ENCODE measurements at places on chromosomes 3 and 15.

DNA sequence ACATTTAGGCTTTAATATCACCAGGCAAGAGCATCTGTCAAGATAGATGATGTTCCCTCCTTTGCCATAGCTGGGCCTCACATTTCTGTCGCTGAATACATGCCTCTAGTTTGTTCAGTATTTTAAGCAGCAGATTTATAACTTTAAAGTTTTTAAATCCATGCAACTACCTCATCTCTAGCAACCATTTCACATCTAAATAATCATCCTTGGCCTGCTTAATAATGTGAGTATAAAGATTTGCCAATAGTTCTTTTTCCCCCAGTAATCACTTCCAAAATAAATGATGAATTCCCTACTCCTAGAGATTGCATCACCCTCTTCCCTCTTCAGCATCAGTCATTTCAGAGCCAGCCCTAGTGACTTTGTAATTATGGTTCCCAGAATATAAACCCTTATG lies 36.2 kb upstream of the FILIP1L start:
- DNase-seq: no peak

- no peak for DNase-seq
These were observed 884.7 kb downstream of the NAALADL2 start for GRCh38 chr3:175743733-175744400.

DNA sequence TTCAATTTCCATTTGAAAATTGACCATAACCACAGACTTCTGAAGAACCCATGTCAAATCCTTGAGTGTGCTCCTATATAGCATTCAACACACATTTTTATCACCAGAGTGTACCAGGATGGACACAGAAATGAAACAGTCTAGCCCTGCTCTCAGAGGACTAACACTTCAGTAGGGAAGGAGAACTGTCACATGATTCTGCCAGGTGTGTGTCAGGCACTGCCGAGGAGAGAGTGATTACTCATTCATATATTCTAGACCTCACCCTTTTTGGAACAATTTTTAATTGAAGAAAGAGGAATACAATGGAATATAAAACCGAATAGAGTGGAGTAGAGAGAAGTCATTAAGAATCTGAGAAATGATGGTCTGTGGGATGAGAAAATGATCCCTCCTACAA lies 125.8 kb downstream of the ERC2 start:
- no peak for DNase-seq

GRCh38 chr15:69999392-70000085 lies 98.2 kb downstream of the TLE3 start:
- no peak for DNase-seq

DNA sequence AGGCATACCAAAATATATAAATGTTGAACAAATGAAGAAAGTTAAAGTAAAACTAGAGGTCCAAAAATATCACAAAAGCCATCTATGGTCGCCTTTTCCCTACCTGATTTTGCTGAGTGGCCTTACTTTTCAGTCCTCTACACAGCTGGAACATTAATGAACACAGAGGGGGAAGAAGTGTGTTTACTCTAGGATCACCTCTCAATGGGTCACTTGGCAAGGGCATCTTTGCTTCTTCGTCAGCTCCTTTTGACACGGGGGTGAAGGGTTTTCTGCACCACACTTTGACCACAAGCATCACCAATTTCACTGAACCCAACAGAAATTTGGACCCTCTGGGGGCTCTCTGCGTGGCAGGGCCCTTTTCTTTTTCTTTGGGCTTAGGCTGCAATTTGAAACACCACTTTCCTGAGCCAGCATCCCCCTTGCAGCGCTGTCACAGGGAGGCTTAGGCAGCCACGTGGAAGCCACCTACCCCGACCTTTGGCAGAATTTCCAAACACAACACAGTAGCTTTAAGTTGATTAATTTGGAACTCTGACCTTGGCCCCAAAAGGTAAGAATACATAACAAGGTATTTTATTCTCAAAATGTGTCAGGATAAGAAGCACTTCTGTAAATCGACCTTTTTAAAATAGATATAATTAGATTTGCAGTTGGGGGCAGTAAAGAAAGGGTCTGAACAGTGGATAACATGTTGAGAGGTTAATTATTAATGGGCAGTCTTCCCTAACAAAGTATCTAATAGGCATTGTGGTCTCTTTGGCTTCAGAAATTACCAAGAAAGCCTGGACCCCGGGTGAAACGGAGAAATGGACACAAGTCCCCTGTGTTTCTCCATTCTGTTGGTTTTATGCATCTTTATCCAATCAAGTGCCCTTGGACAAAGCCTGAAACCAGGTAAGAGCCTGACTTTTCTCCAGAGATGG lies at the start of gene LIPC:
LIPC (plus strand) TSS at position 771 of the 929 bp plus-strand sequence; CDS start at position 813, 42 bp downstream.
- no peak for DNase-seq

- no peak for DNase-seq
These were observed 41.1 kb downstream of the LYZL4 start for GRCh38 chr3:42369304-42369703.

- DNase-seq: no peak
These were observed 43.8 kb downstream of the DCP1A start for GRCh38 chr3:53303549-53303948.

DNA sequence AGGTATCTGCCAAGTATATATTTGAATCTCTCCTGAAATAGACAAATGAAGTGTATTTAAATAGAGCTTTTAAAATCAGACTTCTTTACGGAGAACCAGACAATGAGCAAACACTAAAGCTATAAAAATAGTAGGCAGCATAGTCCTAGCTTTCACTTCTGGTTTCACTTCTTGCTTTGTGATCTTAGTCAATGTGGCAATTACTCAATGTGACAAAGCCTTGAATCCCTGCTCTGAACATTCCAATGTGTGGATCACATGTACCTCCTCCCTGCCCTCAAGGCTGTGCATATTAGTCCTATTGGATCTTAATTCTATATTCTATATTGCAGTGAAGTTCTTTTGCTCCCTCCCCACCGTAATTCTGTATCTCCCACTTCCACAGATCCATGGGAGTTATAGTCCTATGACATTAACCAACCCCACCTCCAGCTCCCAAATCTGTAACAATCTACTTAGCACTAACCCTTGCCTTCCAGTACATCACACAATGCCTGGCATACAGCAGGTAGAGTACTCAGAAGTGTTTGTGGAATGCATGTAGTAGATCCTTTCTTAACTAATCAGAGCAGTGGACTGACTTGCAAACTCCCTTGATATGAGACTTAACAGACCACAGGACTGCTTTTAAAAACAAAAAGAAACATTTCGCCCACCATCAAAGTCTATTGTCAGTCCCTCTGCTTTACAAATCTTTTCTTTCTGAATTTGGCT lies 24.3 kb upstream of the CP start:
- DNase-seq: no peak

DNA sequence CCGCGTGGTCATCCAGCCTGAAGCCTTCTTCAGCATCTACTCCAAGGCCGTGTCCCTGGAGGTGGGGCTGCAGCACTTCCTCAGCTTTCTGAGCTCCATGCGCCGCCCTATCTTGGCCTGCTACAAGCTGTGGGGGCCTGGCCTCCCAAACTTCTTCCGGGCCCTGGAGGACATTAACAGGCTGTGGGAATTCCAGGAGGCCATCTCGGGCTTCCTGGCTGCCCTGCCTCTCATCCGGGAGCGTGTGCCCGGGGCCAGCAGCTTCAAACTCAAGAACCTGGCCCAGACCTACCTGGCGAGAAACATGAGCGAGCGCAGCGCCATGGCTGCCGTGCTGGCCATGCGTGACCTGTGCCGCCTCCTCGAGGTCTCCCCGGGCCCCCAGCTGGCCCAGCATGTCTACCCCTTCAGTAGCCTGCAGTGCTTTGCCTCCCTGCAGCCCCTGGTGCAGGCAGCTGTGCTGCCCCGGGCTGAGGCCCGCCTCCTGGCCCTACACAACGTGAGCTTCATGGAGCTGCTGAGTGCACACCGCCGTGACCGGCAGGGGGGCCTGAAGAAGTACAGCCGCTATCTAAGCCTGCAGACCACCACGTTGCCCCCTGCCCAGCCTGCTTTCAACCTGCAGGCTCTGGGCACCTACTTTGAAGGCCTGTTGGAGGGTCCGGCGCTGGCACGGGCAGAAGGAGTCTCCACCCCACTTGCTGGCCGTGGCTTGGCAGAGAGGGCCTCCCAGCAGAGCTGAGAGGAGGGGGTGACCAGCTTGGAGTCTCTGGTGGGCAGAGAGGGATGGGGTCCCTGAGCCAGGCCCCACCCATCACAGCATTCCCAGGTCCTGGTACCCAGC lies 37.9 kb downstream of the GOLGA6A start:
- DNase-seq: no peak

- no peak for DNase-seq
These were observed 13.6 kb downstream of the TMOD3 start for GRCh38 chr15:51842852-51843737.

DNA sequence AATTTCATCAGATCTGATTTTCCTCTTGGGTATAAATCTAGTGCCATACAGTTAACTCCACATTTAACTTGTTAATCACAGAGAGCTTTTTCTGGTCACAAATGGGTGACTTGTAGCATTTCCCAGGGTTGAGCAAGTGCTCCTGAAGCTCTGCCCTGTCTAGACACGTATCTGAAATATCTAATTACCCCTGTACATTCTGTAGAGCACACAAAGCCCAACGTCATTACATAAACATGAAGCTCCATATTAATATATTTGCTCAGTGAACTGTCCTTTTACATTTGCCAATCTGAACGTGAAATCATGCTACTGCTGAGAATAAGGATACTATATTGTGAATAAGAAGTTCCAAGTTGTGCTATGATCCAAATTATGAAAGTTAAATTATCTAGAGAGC lies 49.0 kb downstream of the THBS1 start:
- no peak for DNase-seq

- DNase-seq: no peak
These were observed 123.2 kb downstream of the PDCD6IP start for GRCh38 chr3:33921608-33922007.

- no peak for DNase-seq
These were observed 244.4 kb downstream of the SOX2 start for GRCh38 chr3:181956122-181956521.

- DNase-seq: no peak
These were observed 13.3 kb downstream of the SEMA3F start for GRCh38 chr3:50168388-50168787.

DNA sequence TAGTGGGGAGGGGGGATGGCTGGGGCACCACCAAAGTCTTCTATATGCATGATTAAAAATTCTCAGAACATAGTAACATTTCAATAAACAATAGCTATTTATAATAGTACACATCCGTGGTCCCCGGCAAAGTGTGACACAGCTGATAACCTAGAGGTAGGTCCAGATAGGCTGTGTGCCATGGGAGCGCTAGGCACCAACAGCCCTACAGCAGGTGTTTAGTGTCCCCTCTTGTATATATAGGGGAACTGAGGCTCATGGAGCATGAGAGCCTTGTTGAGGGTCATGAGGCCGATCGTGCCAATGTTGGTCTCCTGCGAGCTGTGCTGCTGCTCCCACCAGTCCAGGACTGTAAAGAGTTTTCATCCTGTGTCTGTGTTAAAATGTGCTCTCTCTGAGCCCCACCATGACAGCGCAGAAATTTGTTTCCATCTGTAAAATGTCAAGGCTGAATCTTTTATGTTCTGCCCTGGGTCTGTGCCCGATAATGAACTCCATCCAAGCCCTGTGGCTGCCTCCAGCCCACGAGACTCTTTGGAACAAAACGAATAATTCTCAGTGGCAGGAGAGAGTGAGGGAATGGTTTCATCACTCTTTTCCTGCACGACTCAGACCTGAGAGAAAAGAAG lies 14.5 kb downstream of the TMEM158 start:
- no peak for DNase-seq

DNA sequence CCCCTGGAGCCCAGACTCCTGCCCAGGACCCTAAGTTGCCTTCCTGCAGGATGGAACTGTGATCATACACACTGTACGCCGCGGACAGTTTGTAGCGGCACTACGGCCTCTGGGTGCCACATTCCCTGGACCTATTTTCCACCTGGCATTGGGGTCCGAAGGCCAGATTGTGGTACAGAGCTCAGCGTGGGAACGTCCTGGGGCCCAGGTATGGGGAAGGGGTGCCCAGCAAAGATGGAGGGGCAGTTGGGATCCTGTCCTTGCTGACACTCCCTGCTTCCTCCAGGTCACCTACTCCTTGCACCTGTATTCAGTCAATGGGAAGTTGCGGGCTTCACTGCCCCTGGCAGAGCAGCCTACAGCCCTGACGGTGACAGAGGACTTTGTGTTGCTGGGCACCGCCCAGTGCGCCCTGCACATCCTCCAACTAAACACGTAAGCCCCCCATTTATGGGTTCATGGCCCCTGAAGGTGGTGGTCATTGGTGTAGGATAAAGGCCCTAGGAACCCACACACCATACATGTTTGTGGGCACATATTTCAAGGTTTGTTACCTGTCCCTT lies 28.8 kb downstream of the NBEAL2 start:
- no peak for DNase-seq

DNA sequence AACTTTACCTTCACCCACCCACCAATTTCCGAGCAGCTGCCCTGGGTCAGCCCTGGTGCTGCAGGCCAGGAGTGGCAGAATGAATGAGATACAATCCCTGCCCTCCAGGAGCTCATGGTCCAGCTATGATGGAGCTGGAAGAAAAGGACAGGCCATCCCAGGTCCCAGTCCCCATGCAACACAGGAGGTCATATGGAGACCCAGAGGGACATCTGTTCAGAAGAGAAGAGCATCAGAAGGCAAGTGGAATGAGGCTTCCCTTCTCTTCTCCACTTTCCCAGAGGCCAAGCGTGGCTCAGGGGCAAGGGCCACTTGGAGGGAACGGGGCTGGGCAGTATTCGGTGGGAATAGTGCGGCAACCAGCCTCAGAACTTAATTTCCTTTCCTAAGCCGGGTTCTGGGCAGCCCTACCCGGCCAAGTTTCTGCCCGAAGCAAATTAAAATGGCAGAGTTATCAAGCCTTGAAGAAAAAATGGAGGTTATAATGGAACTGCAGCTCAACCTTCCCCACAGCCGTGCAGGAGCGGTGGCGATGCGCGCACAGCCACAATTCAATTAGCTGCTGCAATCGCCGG lies 35.9 kb downstream of the TLE3 start:
- no peak for DNase-seq

- no peak for DNase-seq
These were observed 65.3 kb downstream of the KLF13 start for GRCh38 chr15:31391687-31392671.

GRCh38 chr3:31754575-31755278 lies 222.0 kb downstream of the STT3B start:
- DNase-seq: no peak

- DNase-seq: no peak
These were observed 28.4 kb downstream of the HDAC11 start for GRCh38 chr3:13508496-13508895.

- no peak for DNase-seq
These were observed 89.7 kb downstream of the SCAPER start for GRCh38 chr15:76815421-76815820.

- DNase-seq: no peak
These were observed 5.7 kb downstream of the PDIA5 start for GRCh38 chr3:123072564-123072963.
